ENCODE measurements at places on chromosomes 7 and 10.

DNA sequence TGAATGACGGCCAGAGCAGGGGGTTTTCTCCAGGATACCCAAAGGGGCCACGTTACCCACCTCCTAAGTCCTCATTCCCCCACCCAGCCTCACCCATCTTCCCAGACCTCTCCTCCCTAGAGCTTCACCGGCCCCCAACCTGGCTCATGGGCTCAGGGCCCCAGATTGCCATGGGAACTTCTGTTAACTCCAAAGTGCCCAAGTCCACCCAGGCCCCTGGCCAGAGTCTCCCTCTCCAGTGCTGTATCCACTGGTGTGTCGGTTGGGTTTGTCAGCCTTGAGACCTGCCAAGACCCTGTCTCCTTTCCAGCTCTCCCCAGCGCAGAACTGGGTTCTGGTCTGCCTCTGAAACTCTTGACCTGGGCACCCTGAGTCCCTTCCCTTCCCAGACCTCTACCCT is 37.1 kb upstream of the ZMIZ2 start:
- DNase-seq = no peak

DNA sequence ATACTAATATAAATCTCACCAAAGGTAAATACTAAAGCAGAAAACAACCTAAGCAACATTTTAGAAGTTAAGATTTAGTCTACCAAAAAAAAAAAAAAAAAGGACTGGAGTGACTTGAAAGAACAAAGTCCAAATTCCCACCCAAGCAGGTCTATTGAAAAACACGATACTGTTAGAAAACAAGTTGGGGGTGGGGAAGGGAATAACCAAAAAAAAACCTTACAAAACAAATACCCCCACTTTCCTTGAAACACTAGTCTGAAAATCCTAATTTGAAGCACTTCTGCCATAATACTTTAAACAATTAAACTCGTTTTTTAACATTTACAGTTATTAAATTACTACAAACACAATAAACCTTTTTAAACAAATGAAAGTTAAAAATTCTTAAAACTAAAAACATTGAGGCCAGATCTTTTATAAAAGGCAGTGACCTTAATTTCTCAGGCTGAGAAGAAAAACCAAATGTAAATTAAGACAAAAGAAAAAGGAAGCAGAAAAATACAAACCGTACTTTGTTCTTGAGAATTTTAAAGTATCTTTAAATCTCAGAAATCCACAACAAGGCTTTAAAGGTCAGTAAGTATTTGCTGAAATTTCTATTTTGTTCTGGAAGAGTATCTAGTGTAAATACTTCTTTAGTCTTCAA is 135.1 kb downstream of the NRBF2 start:
- DNase-seq = no peak

DNA sequence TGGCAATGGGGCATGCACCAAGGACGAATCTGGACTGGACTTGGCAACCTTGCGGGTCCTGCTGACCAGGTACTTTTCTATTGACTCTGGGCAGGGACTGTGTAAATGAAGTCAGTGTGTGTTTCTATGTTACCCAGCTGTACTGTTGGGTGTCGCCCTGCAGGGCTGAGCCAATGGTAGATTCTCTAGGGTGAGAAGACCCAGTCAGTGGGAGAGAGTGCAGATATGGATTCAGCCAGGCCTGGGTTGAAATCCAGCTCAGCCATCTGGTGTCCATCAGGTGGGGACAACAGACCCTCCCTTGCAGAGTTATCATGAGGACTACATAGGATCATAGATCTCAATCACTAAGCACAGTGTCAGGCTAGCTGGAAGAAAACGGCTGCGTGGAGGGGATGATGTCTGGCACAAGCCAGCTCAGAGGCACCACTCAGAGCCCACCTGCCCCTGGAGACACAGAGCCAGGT is 4.9 kb upstream of the PPIF start:
- no peak for DNase-seq

GRCh38 chr7:46549347-46549746 is 628.3 kb upstream of the IGFBP3 start:
- DNase-seq = no peak

GRCh38 chr7:132789281-132789680 is 213.0 kb upstream of the PLXNA4 start:
- no peak for DNase-seq

DNA sequence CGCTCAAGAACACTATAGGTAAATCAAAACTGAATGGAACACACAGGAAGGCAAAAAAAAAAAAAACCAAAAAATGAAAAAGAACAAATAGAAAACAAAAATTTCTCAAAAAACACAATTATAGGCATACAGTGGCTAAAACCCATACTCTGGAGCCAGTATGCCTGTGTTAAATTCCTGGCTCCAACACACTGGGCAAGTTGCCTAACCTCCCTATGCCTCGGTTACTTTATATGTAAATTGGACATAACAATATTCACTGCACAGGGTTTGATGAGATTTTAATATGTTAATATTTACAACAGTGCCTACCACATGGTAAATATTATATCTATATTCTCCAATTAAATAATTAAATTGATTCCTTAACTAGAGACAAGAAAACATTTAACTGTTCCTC is 217.1 kb downstream of the HTR7 start:
- DNase-seq = no peak

DNA sequence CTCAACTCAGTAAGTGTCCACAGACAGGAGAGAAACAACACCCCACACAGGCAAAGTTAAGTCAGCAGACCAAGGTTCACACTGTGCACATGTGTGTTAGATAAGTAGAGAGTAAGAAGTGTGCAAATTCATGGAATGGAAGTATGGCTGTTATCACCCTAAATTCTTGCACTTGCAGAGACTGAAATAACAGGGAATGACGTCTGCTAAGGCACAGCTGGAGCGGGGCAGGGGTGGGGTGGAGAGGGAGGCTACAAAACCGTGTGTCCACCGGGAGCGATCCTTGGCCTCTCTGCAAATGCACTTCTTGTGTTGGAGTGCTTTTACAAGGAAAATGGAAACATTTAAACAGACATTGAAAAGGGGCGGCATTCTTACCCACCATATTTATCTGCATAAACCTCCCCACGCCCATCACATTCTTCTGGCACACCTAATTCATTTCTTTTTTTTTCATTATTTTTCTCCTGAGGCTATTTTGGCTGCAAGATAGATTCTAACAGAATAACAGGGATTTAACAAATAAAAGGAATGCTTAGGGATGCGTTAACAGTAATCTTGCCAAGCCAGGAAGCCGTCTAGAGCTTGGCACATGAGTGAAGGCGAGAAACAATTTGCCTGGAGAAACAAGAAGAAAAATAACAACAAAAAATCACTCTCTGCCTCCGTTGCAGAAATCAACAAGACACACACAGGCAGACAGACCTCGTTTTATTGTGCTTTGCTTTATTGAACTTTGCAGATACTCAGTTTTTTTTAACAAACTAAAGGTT is 30.1 kb downstream of the TNS3 start:
- no peak for DNase-seq

GRCh38 chr10:11687357-11687771 is 54.8 kb upstream of the ECHDC3 start:
- DNase-seq = no peak
